EL (cell line): ENCODE measurements at places on chromosomes 4 and X.

DNA sequence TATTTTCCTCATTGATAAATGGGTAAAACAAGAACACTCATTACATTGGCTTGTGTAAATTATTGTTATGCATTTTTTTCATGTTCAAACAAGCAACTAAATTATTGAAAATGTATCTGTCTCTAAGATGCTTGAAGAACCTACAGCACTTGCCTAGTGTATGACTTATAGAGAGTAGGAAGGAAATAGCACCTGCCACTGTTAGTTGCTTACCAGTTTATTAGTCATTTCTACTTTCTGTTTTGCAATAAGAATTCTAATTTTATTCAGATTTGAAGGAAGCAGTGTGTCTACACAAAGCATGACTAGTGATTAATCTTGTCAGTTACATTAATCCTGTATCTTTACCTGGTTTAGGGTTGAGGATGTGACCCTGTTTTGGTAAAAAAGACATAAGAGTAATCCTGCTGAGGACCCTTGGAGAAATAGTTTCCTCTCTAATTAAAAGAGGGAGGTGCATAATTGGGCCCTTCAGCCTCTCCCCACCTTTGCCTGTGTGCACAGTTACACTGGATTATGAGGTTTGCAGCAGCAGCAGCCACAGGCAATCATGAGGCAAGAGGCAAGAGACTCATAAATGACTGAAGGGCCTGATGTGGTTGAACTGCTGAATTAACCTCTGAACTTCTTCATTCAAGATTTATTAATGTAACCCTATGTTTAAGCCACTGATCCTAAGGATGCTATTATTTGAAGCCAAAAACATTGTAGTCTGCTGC is 1202.1 kb downstream of the ADGRL3 start:
- no peak for DNase-seq

- no peak for DNase-seq
Observed at GRCh38 chr4:1234309-1234695, 14.6 kb downstream of the CTBP1 start.

- DNase-seq, result no peak
Observed at GRCh38 chr4:1168191-1169101, 3.9 kb downstream of the SPON2 start.

- no peak for DNase-seq
Observed at GRCh38 chrX:71533516-71533850, 579 bp downstream of the OGT start.

DNA sequence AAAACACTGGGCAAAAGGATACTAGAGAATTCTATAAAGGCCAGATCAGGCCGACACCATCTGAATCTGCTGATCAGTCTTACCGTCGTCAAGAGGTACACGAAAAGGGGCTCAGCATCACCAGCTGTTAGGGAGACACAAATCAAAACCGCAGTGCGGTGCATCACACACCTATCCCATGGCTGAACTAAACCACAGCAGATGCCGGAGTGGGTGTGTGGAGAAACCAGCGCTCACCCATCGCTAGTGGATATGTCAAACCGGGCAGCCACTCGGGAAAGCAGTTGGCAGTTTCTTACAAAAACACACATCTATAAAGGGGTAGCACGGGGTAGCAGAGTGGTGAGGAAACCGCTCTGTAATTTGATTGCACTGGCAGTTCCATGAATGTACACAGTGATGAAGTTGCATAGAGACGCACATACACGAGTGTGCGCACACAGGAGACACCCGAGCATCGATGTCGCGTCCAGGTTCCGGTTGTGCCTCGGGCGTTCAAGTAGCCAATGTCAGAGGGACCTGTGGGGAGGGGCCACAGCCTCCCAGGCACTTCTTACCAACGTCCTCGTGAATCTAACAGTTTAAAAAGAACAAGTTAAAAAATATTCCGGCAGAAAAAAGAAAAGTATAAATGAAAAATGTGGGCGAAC is 23.1 kb upstream of the CCNQ start:
- DNase-seq, result no peak

- DNase-seq, result no peak
Observed at GRCh38 chr4:188722911-188723310, 583.7 kb downstream of the TRIML1 start.

DNA sequence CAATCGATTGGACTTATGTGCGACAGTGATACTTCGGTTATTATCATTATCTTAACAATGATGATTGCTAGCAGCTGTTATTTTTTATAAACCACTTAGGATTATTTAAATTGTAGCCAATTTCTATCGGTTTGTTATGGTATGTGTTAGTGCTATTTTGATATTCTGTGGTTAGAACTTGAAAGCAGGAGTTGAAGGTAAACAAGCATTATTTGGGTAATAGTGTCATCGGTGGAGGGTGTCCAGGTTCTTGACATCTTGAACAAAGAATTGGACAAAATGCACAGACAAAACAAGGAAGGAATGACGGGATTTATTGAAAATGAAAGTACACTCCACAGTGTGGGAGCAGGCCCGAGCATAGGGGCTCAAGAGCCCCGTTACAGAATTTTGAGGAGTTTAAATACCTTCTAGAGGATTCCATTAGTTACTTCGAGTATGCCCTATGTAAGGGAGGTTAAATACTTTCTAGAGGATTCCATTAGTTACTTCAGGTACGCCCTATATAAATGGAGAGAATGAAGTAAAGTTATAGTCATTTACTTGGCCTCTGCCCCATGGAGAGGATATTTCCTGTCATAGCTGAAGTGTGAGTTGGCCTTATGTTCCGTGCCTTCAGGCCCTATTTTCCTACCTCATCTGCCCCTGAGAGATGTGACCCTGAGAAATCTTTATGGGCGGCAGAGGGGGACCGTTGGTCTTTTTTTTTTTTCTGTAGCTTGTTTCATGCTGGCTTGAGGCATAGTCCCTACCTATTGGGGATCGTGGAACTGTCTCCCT is 13.1 kb downstream of the MOB1B start:
- DNase-seq, result peak; percentile 89

GRCh38 chr4:620851-621261 is 4.5 kb upstream of the PDE6B start:
- DNase-seq, result no peak

GRCh38 chrX:153771415-153772315 is 7.6 kb downstream of the PLXNB3 start:
- DNase-seq, result no peak

DNA sequence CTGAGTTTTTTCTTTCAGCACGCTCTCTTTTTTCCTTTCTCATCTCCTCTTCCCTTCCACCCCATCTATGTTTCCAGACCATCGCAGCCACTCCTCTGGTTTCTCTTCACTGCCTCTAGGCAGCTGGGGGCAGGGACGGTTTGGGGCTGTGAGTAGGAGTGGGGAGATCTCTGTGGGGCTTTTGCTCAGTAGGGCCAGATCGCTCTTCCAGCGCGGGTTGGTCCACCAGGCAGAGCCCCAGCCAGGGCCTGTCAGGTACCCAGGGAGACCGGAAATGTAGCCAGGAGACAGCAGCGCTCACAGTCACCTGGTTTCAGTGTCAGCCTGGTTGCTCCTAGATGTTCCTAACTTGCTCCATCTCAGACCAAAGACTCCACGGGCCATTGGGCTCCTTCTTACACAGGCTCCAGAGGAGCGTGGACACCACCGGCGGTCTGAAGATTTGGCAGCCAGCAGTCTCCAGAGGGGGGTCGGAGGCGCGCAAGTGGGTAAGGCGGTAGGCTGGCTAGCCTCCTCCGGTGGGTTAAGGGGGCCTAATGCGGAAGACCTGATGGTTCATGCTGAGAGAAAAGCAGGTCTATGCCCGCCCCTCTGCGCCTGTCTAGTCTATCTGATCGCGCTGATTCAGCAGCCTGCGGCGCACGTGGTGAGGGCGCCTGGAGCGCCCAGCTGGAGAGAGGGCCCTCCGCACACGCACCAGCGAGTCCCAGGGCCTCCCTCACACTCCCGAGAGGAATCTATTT is 1.8 kb downstream of the FGF5 start:
- peak; percentile 73 for DNase-seq

DNA sequence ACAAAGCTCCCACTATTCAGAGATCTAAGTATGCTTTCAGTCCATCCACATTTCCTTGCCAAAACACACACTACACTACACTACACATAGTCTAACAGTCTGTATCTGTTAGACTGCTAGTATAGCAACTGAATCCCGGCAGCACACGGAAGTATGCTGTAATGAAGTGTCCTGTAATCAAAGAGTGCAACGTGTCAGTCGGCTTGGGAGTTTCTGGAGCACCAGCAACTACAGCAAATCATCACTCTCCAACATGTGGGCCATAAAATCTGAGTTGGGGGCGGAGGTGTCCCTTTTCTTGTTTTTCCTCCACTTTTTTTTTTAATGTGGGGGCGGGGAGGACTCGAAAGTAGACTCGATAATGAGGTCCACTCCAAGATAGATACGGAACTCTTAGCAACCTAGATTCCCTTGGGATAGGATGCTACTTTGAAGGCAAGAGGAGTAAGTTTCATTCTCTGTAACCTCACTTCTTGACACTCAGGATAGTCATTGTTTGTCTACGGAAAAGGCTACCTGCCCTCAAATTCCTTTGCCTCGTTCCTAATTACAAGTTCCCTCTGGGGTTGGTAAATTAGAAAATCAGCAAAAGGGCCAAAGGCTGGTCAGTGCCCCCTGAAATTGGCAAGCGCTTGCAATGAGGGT is 722 bp downstream of the SLC10A7 start:
- peak; percentile 61 for DNase-seq

DNA sequence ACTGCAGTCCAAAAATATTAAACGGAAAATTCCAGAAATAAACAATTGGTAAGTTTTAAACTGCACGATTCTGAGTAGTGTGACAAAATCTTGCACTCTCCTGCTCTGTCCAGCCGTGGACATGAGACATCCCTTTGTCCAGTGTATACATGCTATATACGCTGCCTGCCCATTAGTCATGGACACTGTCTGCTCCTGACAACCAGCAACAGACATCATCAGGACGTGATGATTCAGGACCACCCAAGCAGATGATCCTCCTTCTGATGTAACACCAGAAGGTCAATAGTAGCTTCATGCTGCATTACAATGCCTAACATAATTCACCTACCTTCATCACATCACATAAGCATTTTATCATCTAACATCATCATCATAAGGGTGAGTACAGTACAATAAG is 36.3 kb downstream of the ATRX start:
- peak; percentile 68 for DNase-seq

- no peak for DNase-seq
Observed at GRCh38 chr4:79575709-79576428, 167.8 kb upstream of the GK2 start.

GRCh38 chr4:52989865-52990264 is 127.7 kb downstream of the RASL11B start:
- DNase-seq, result no peak
